ENCODE measurements at places on chromosomes 3 and 15.

DNA sequence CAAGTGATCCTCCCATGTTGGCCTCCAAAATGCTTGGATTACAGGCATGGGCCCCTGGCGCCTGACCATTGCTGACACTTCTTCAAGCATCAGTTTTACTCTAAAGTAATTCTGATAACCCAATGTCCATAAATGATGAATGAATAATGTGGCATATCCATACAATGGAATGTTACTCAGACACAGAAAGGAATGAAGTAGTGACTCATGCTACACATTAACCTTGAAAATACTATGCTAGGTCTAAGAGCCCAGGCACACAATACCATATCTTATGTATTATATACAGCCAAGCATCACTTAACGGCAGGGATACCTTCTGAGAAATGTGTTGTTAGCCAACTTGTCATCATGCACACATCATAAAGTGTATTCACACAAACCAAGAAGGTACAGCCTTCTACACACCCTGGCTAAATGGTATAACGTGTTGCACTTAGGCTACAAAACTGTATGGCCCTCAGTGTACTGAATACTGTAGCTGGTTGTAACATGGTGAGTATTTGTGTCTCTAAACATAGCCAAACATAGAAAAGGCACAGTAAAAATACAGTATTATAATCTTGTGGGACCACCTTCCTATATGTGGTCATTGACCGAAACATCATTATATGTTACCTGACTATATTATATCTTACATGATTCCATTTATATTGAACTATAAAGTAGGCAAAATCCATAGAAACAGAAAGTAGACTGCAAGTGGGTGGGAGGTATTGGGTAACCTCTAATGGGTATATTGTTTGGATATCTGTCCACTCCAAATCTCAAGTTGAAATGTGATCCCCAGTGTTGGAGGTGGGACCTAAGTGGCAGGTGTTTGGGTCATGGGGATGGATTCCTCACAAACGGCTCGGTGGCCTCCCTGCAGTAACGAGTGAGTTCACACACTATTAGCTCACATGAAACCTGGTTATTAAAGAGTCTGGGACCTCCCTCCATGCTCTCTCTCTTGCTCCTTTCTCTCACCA lies 31.4 kb downstream of the MKRN2 start:
- peak; percentile 61 for DNase-seq

DNA sequence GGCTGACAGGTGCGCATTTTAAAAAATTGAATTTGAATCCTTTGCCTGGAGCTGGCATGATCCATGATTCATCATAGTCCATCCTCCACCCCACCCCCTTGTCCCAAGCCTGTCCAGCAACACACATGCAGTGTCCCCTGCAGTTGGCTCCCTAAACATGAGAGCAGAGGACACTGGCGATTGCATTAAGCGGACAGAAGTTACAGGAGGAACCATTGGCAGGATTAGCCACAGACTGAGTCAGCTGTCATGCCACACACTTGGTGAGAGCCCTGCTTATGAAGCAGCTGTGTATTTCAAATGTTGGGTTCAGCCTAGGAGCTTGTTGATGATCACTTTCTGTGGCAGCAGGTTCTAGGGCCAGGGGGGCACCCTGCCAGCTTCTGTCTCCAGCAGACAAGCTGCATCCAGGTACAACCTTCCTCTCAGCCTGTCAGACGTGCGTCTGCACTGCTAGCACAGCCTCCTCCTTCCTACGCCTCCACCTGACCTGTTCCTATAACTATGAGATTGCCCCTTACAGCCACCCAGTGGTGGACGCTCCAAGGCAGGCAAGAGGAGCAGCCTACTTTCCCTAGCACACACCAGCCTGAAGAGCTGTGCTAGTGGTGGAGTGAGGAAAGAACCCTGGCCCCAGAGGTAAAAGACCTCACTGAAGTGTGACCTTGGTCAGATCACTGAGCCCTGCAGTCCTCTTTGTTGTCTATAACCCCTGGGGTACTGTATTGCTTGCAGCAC lies 121.9 kb downstream of the SLCO3A1 start:
- DNase-seq, result no peak

DNA sequence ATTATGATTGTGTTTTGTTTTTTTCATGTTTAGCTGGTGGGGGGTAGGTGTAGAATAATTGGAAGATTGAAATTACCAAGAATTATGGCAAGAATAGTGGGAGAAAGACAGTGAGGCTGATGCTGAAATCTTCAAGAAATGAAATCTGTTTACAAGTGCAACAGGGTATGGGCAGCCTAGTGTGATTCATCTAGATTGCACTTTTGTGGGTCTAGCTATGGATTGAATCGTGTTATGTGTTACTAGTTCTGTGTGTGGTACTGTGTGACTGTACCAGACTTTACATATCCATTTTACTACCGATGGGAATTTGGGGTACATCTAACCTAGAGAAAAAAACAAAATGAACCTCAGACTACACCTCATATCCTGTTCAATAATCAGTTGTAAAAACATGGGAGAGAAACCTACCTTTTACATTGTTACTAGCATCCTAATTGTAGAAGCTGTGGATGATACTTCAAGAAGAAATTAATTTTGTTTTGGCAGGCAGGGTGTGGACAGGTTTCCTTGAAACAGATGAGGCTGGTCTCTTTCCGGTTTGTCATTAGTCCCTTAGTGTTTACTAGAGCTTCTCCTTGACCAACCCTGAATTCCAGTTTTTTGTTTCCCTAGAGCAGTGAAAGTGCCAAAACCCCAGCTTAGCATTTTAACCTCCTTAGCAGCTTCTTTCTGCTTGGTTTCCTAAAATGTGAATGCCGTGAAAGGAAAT lies 47.9 kb downstream of the OPA1 start:
- DNase-seq, result no peak

DNA sequence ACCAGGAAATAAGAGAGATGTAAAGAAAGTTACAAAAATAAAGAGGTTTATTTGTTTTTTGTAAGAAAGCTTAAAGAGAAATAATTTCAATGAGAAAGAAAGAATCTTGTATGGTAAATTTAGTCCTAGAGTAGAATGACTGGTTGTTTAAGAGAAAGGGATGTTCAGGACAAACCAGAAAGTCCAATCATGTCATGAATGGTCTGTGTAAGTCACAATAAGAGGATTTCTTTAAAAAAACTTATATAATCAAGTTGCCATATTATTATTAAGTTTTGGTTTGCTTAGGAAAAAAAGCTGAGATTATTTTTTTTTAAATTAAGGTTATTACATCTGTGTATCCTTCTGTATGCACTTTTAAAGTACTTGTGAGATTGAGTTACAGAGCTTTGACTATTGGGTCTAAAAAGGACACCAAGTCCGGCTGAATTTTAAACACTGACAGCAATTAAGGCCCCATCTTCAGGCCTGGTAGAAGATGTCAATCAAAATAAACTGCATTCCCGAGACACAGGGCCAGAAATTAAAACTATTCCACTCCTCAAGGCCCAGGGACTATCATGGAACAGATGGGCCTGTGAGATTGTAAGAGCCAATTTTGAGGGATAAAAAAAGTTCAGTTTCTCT lies 12.2 kb downstream of the ERICH6 start:
- no peak for DNase-seq

DNA sequence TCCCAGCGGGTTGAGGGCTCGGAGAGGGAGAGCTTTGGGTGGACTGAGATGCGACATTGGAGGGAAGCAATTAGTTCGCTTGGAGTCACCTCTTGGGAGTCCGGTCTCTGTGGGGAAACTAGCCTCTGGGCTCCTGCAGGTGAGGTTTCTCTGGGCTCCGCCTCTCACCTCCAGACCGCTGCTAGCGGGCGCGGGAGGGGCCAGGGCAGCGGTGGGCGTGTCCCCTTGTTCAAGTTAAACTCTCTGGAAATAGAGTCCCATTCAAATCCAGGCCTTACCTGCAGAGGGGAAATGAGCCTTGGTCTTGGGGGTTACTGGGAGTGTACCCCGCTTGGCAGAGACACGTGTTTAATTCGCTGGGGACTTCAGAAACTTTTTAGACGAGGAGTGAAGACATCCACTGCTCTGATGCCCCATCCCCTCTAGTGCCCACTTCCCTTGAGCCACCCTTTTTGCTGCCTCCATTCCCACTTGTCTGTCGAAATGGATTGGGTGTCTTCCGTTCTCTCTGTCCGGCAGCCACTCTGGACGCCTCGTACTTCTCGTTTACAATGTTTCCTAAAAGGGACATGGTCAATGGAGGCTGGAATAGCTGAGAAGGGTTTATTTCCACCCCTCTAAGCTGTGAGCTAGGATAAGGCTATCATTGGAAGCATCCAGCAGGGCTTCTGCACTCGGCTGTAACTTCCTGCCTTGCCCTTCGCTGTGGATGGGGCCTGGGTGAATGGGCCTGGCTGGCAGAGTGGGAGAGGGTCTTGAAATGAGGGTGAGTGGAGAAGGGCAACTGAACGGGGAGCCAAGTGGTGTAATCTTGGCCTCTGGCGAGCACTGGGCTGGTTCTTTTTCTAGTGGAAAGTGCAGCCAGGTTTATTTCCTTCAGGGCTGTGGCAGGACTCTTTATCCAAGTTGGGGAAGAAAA lies 1.1 kb downstream of the MITF start:
- DNase-seq, result peak; percentile 26

DNA sequence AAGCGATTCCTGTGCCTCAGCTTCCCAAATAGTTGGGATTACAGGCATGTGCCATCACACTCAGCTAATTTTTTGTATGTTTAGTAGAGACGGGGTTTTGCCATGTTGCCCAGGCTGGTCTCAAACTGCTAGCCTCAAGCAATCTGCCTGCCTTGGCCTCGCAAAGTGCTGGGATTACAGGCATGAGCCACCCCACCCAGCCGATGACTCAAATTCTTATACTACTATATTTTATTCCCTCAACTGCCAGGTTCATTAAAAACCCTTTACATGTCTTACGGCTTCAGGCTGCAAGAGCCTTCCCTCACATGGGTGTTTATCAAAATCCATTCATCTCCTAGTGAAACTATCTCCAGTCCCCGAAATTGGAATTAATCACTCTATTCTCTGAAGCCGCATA lies 63.4 kb downstream of the CBLB start:
- DNase-seq, result peak; percentile 29

DNA sequence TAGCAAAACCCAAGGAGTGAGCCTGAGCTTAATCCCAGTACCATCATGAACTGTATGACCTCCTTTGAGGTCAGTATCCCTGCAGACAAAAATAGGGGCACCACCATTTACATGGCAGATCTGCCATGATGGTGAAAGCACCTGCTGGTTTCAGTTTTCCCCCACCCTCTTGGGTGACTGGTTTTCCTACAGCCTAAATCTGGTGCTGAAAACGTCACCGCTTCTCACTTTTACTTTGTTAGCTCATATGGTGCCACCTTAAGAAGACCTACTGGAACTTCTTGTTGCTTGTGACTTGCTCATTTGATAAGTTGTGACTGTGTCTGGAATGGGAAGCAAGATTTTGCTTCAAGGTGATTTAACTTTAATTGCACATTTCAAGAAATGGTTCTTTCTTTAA lies 5.1 kb downstream of the PPP1R2 start:
- DNase-seq, result no peak

GRCh38 chr15:58285212-58285920 lies 146.4 kb upstream of the LIPC start:
- DNase-seq, result no peak

DNA sequence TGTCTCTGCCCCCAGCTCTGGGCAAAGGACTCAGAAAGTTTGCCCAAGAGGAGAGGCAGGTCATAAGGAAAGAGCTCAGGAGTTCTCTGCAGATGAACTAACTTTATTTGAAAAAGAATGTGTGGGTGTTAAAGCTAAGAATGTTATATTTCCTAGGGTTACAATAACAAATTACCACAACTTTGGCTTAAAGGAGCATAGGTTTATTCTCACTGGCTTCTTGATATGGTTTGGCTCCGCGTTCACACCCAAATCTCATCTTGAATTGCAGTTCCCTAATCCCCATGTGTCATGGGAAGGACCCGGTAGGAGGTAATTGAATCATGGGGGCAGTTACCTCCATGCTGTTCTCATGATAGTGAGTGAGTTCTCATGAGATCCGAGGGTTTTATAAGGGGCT lies 383.7 kb upstream of the CFAP20DC start:
- DNase-seq, result no peak

- DNase-seq, result peak; percentile 14
These were observed 25.6 kb upstream of the TEX9 start for GRCh38 chr15:56339594-56339993.

DNA sequence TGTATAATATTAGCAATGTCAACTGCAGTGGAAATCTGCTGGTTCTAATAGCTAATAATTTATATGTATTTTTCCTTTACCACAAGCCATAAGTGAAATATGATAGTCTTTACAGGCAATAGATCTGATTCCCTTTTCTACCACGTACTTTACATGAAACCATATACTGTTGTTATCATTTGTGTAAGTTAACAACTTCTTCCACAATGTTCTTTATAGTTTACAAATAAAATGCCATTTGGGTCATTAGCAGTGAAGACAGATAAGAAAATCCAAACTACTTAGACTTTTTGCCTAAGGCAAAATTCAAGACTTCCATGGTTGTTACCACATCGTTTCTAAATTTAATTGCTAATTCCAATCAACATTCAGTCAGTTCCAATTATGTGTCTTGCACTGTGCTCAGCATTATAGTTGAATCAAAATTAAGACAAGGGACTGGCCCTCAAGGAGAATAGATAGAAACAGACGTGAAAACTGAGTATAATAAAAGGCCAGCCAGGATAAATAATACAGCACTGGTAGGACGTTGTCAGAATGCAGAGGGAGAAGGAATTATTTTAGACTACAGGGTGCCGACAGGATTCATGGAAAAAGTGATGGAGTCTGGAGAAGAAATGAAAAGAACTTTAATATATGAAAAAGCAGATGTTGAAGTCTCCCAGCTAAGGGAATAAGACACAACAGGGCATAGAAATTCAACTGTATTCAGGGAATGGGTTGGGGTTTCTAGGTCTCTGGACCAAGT lies 249.8 kb downstream of the ALCAM start:
- no peak for DNase-seq

GRCh38 chr15:50471072-50471471 lies 46.9 kb downstream of the USP8 start:
- DNase-seq, result no peak

All from EL (cell line).